ENCODE measurements at places on chromosomes 1 and 21.

GRCh38 chr1:2463396-2463795, 12.7 kb upstream of the PLCH2 start:
- DNase-seq: no peak

GRCh38 chr1:12166834-12167492, at the start of gene TNFRSF1B:
Gene TNFRSF1B (plus strand): TSS chr1:12166991. CDS start chr1:12167092, 101 bp downstream.
- DNase-seq: peak; percentile 19

- no peak for DNase-seq
These were observed 2.0 kb upstream of the NID1 start for GRCh38 chr1:236066828-236067386.

DNA sequence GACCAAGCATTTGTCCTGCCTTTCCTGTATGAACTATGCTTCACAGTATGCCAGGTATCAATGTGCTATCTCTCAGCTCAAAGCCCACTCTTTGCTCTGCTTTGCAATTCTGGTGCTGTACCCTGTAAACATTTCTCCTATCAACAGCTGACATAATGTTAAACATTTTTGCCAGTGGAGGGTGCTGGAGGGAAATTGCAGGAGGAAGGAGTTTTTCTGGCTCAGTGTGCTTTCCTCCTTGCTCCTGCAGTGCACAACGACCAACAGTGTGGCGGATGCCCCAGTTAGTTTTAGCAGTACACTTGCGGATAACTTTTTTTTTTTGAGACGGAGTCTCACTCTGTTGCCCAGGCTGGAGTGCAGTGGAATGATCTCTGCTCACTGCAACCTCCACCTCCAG, 67.1 kb upstream of the PTGFRN start:
- no peak for DNase-seq

- DNase-seq: no peak
These were observed 24.6 kb upstream of the ENAH start for GRCh38 chr1:225677350-225678124.

- peak; percentile 11 for DNase-seq
These were observed 283.3 kb downstream of the DUSP10 start for GRCh38 chr1:221458447-221459156.

- DNase-seq: no peak
These were observed 10.4 kb upstream of the IFNAR2 start for GRCh38 chr21:33219300-33219699.

DNA sequence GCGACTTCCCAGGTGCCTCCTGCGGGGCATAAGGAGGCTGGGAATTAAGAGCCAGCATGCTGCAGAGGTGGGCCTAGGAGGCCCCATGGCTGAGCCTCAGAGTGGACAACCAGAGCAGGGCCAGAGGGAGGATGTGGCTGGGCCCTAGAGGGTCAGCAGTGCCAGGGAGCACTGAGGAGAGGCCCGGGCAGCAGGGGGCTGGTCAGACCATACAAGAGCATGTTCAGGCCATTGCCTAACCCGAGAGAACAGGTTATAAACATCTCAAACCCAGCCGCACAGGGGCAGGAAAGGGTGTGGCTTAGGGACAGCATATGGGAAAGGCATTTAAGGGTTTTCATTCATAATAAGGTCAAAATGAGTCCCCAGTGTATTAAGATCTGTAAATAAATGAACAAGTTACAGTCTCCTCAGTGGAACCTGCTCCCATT, 51.1 kb downstream of the IER5 start:
- DNase-seq: peak; percentile 57

GRCh38 chr1:195520757-195521156, 1087.5 kb downstream of the KCNT2 start:
- DNase-seq: no peak

- DNase-seq: peak; percentile 82
These were observed 20.3 kb downstream of the NEK2 start for GRCh38 chr1:211654838-211655787.

DNA sequence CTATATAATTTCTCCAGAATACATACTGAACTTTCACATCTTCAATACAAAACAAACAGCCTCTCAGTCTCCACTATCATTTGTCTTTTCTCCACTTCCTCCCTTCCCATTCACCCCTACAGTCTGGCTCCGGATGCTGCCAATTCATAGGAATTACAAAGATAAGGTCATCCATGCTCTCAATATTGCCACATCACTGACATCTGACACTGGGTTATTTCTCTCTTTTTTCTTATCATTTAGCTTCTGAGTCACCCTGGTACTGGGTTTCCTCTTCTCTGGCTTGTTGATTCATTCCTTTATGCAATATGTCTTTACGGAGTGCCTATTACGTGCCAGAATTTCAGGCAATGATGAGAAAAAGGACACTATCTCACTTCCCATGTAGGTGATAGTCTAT, 3.1 kb upstream of the SH3BP5L start:
- no peak for DNase-seq

DNA sequence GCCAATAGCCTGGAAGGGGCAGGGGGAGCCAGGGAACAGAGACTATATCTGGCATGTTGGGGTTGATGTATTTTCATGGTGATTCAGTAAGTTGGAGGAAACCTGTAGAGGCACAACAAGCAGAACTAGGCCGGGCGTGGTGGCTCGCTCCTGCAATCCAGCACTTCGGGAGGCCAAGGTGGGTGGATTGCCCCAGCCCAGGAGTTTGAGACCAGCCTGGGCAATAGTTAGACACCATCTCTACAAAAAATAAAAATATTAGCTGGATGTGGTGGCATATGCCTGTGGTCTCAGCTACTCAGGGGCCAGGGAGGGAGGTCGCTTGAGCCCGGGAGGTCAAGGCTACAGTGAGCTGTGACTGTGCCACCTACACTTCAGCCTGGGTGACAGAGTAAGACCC, 10.1 kb upstream of the PTCH2 start:
- no peak for DNase-seq

GRCh38 chr1:932776-933602, 9.3 kb downstream of the SAMD11 start:
- DNase-seq: no peak

DNA sequence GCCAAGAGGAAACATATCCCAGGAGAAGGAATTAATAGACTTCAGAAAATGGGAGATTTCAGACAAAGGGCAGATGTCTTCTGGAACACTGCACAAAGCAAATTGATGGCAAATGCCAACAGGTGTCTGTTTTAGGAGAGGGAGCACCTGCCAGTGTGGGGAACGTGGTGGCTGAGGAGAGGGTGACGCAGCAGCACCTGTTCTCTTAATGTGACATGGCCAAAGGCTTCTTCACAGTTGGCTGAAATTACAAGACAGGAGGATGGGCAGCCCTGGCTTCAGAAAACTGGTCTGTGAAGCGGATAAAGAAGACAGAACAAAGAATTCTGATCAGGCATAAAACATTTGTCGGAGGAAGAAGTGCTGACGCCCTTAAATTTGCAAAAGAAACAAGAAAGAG, 178.7 kb upstream of the RUNX1 start:
- no peak for DNase-seq

GRCh38 chr1:41936107-41936506, 17.4 kb upstream of the HIVEP3 start:
- peak; percentile 84 for DNase-seq

DNA sequence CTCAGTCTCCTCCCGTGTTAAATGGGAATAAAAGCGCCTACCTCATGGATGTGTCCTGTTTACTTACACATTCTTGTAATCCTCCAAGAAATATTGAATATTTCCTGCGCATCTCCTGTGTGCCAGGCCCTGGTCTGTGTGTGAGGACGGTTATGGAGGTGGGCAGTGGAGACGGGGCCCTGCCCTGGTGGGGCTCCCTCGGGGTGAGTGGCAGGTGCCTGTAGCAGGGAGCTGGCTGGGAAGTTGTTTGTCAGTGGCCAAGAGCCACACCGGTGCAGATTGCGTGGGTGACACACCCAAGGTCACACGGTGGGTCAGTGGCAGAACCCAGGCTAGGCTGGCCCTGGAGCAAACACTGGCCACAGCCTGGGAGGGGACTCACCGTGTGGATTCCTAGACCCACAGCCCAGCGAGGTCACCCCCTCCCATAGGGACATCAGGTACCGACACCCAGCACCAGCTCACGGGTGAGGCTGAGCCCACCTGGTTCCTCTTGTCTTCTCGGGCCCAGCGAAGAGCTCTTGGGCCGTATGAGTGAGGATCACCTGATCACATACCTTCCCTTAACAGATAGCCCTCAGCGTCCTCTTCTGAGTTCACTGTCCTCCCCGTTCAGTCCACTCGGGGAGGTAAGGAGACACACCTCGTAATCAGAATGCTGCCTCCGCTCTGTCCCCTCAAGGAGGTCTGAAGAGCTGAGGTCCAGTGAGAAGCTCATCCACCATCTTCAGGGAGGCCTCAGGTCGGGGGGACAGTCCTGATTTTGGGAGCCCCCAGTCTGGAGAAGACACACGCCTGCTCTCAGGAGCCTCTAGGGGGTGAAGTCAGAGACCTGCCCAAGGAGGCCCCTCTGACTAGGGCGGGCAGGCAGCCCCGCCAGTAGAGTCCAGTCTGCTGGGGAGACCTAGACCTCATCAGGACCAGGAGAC, 349.6 kb downstream of the MATN1 start:
- DNase-seq: no peak

DNA sequence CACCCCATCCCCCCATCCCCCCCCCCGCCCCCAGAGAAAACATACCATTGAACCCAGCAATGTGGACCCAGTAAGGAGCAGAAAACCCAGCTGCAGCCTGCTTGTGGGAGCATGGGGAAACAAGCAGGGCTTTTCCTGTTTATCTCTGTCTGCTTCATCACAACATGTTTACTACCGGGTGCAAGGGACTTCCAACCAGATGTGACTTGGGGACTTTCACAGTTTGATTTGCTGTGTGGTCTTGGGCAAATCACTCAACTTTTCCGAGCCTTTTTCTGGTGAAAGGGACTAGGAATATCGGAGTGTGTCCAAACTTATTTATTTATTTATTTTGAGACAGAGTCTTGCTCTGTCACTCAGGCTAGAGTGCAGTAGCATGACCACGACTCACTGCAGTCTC, 3.2 kb downstream of the TMCC2 start:
- no peak for DNase-seq

DNA sequence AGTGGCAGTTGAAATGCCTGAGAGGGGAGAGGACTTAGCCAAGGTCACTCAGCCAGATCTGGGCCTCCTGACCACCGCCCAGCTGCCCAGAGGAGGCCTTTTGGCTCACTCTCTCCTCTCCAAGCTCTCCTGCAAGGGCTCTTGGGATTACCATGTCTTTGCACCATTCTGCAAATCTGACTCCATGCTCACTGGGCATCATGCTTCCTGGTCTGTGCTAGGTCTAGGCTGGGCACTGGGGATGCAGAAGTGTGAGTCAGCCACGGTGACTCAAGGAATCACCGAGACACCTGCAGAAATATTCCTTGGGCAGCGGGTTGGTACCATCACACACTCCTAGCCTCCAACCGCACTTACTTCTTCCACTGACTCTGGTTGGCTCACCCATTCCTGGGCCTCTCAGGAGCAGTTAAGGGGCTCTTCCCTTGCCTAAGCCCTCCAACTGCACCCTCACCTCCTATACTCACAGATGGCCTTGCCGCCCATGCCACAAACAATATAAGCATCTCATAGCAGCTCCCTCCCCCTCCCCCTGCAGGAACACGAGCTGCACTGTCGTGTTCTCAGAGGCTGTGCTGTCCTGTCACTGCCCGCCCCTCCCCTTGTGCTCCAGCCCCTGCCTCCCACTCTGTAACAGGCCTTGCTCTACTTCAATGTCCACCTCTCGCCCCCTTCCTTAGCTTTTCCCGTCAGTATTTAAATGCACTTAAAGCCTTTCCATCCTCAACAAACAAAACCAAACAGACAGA, 34.8 kb downstream of the CDCP2 start:
- DNase-seq: peak; percentile 92

- DNase-seq: no peak
These were observed 5.4 kb upstream of the DISP3 start for GRCh38 chr1:11473491-11474034.

GRCh38 chr1:218565377-218565776, 220.2 kb downstream of the TGFB2 start:
- peak; percentile 76 for DNase-seq

DNA sequence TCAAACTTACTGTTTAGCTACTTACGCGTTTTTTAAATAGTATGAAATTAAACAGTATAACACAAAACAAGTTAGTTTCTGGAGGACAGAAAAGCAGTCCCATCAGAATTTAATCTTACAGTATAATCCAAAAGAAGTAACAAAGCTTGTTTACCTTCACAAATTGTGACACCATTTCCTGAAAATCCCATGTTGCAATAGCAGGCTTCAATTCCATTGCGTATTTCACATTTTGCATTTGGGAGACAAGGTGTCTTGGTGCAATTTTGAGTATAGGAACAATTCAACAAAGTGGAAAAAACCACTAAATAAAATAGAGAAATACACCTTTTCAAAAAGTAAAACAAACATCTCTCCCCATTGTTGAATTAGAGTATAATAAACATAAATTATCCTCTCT, 1.6 kb downstream of the ADGRL4 start:
- DNase-seq: no peak

DNA sequence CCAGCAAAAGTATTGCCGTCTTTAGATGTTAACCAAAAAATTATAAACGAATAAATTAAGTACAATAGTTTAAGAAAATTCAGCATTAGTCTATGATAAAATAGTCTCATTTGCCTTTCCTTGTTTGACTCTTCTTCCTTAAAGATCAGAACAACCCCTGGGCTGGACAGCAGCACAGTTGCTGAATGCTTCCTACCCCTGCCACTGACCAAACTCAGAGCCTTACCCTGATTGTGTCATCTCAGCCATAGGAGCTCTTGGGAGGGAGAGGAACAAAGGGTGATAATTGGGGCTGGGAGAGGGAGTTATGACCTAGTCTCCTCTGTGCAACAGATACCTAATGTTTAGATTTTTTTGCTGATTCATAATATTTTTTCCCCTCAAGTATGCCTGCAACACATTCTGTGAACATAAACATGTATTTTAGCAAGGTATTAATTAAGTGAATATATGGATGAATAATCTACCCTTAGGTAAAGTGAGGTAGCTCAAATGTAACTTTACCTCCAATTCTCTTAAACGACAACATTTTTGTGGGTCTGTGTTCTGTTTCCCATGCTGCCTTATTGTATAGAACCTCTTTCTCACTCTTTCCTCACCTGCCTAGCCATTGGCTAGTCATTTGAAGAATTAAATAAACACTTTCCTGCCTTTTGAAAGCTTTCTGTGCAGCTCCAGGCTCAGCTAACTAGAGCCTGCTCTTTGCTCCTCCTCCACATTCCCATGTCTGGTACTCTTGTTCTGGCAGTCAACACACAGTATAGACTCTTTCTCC, 46.1 kb downstream of the FGGY start:
- DNase-seq: no peak

Data from kidney tubule cell (primary cell).